Gastroesophageal sphincter (tissue), 4 donors: ENCODE measurements at places on chromosomes 4 and X.

GRCh38 chrX:19556202-19556601 is 40.9 kb upstream of the MAP3K15 start:
- ATAC-seq, result no peak
- no peaks in the 10 kb centered on the region for H3K4me1 ChIP-seq
- H3K27me3 ChIP-seq, result no peaks in the 10 kb centered on the region
- no peaks in the 10 kb centered on the region for H3K36me3 ChIP-seq

DNA sequence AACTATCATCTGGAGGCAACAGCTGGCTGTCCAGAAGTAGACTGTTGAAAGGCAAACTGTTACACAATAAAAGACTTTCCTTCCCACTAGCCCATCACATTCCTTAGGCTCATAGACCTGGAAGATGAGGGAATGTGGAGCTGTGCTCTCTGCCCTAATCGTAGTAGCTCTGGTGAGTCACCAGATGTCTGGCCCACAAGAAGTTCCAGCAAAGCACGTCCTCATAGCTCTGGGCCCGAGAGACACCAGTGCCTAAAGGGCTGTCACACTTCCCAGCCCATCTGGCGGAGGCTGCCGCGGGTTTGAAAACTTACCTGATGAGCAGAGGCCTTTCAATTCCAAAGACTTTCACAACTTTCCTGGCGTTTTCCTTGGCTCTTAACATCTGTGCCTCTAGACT is 81.7 kb upstream of the STOX2 start:
- no peak overlapping the region for H3K4me3 ChIP-seq
- no peaks in the 10 kb centered on the region for H3K27me3 ChIP-seq
- H3K4me1 ChIP-seq, result no peaks in the 10 kb centered on the region
- no peak overlapping the region for H3K27ac ChIP-seq
- peak; percentile 20 for ATAC-seq

DNA sequence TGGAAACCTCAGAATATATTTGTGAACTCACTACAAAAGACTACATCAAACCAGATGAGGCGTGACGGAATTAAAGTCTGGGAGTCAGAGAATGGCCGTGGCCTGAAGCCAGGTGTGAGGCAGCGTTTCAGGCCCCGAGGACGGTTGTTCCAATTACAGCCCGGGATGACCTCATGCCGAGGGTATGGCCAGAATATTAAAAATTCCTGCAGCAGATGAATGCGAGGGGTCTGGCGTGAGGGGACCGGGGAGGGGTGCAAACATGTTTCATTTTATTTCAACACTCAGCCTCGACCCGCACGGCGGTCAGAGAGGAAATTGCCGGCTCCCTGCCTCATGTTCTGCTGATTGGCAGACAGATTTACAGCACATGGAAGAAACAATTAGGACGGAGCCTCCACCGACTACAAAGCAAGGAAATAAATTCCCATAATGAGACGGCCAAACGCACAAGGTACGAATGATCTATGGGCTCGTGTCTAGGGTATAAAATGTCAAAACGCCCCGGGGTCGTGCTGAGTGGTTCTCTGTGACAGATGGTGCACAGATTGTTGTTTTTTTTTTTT is 289.7 kb downstream of the SHOX start:
- H3K27me3 ChIP-seq, result peaks cover 4% of the 10 kb centered on the region
- no peak for ATAC-seq
- H3K27ac ChIP-seq, result no peak overlapping the region

GRCh38 chr4:81549984-81550383 is 78.3 kb upstream of the RASGEF1B start:
- peak; percentile 10 for ATAC-seq
- no peaks in the 10 kb centered on the region for H3K36me3 ChIP-seq
- no peak overlapping the region for H3K4me3 ChIP-seq
- peaks cover 28% of the 10 kb centered on the region for H3K4me1 ChIP-seq
- peak overlapping the region; percentile 9 for H3K27ac ChIP-seq

- H3K4me3 ChIP-seq, result no peak overlapping the region
- no peaks in the 10 kb centered on the region for H3K27me3 ChIP-seq
- no peaks in the 10 kb centered on the region for H3K36me3 ChIP-seq
- H3K4me1 ChIP-seq, result no peaks in the 10 kb centered on the region
- no peak for ATAC-seq
Measured at GRCh38 chr4:181950372-181951127, 292.7 kb upstream of the TENM3 start.

DNA sequence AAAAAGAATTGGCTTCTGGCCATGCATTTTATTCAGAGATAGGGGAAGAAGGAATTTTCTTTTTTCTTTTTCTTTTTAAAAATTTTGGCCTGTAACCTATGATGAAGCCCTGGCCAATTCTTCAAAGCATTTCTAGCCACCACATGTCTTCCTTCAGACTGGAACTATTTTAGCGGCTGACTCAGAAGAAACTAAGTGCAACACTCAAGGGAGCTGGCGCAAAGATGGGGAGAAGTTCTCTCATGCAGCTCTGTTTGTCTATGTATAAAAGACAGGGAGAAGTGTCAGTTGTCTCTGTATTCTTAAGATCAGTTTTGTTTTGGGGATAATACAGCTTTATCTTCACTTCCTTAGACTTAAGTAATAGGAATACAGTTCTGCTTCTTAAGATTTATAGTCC is 46.1 kb downstream of the MBNL3 start:
- peak; percentile 36 for ATAC-seq
- no peaks in the 10 kb centered on the region for H3K4me1 ChIP-seq
- no peak overlapping the region for H3K4me3 ChIP-seq
- no peaks in the 10 kb centered on the region for H3K36me3 ChIP-seq
- no peaks in the 10 kb centered on the region for H3K27me3 ChIP-seq
- no peak overlapping the region for H3K27ac ChIP-seq

- H3K4me3 ChIP-seq, result no peak overlapping the region
- H3K27ac ChIP-seq, result no peak overlapping the region
- H3K4me1 ChIP-seq, result no peaks in the 10 kb centered on the region
- ATAC-seq, result no peak
- H3K36me3 ChIP-seq, result no peaks in the 10 kb centered on the region
Measured at GRCh38 chrX:145881175-145881995, 63.8 kb downstream of the SLITRK2 start.
